Pancreas (tissue), 10 donors: ENCODE measurements at places on chromosomes 7 and 10. TPM values are rescaled to one million over a fixed set of nuclear protein-coding genes. Genes with fewer than 3 reads are reported as not detected.

SPDYE6 gene
- not detected for total RNA-seq

AMPH gene
- 0.42 TPM for total RNA-seq

NACAD gene
- total RNA-seq: 1.4 TPM

DNA sequence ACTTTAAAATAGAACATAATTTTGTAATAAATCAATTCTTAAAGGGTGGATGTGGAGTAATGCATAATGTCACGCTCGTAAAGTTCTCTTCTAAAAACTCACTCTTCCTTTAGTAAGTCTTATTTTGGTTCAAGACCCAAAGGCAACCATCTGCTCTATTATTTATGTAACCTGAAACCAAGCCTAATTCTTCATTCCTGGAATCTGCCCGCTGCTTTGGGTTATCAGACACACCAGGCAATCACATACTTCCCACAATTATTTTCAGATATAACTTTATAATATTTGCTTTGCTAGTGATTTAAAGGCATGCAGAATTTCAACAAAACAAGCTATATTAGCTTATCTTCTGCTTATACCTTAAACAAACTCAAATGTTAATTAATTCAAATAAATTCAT, 39.0 kb downstream of the RAB11FIP2 start:
- no peak overlapping the region for H3K4me3 ChIP-seq
- no peaks in the 10 kb centered on the region for H3K4me1 ChIP-seq
- no peaks in the 10 kb centered on the region for H3K27me3 ChIP-seq
- no peaks in the 10 kb centered on the region for H3K36me3 ChIP-seq

- no peaks in the 10 kb centered on the region for H3K36me3 ChIP-seq
- DNase-seq: no peak
- no peak overlapping the region for H3K4me3 ChIP-seq
- no peak overlapping the region for H3K27ac ChIP-seq
- H3K27me3 ChIP-seq: no peaks in the 10 kb centered on the region
Observed at GRCh38 chr7:81887098-81888090, 117.5 kb upstream of the HGF start.

DNA sequence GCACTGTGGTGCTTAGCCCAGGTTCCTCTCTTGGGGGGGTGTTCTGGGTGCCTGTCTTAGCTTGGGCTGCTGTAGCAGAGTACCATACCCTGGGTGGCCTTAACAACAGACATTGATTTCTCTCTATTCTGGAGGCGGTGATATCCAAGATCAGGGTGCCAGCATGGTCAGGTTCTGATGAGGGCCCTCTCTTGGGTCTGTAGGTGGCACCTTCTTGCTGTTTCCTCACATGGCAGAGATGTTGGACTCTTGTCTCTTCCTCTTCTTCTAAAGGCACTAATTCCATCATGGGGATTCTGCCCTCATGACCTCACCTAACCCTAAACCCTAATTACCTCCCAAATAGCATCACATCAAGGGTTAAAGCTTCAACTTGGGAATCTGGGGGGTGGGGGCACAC, 19.9 kb upstream of the CRHR2 start:
- no peak for DNase-seq
- no peak overlapping the region for H3K27ac ChIP-seq
- no peaks in the 10 kb centered on the region for H3K27me3 ChIP-seq
- H3K4me1 ChIP-seq: no peaks in the 10 kb centered on the region
- no peaks in the 10 kb centered on the region for H3K36me3 ChIP-seq

SUGCT gene
- 1.0 TPM for total RNA-seq

DNA sequence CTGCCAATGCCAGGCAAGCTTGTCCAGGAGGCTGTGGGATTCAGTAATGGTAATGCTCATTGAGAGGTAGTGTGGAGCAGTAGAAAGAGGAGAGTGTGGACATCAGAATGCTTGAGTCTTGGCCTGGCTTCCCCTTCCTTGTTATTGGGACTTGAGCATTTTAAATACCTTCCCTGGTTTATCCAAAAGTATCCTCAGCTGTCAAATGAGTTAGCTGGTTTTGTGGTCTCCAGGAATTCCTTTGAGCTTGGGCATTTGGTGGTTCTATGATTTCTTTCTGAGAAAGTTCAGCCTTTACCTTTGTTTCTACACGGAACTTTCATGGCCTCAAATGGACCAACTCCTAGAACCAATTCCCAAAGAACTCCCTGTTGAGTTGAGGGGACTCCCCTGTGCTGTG, 264.3 kb downstream of the PTEN start:
- H3K27me3 ChIP-seq: no peaks in the 10 kb centered on the region
- H3K27ac ChIP-seq: no peak overlapping the region
- H3K4me3 ChIP-seq: no peak overlapping the region
- peaks cover 14% of the 10 kb centered on the region for H3K4me1 ChIP-seq
- H3K36me3 ChIP-seq: no peaks in the 10 kb centered on the region
- DNase-seq: no peak

POLR1F gene
- total RNA-seq: 4.2 TPM

DNA sequence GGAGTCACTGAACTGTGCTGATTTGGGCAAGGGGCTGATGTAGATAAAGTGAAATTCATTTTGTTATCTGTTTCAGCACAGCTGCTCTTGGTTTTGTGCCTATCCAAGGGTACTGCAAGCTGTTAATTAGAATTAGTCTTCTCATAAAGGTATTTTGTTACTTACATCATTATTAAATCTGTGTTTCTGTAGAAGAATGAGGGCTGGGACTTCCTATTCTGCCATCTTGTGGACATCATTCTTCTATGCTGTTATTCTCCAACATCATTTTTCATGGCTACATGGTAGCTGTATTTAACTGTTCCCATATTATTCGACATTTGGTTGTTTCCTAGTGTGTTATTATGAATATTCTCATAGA, 76.2 kb upstream of the CCDC71L start:
- no peak overlapping the region for H3K4me3 ChIP-seq
- no peaks in the 10 kb centered on the region for H3K27me3 ChIP-seq
- no peak for DNase-seq
- no peaks in the 10 kb centered on the region for H3K4me1 ChIP-seq
